ENCODE measurements at places on chromosomes 1 and 21.

DNA sequence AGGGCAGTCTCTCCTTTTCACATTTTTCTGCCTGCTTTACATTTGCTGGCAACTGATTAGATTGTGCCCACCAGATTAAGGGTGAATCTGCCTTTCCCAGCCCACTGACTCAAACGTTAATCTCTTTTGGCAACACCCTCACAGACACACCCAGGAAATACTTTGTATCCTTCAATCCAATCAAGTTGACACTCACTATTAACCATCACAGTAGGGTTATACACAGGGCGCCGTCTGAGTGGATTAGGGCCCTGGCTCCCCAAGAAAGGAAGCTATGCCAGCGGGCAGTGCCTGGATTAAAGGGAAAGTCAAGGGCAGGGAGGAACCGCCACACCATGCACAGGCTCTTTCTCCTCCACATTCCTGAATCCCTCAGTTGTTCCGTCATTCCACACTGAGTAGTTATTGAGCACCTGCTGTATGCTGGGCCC, 56.2 kb downstream of the EVA1C start:
- DNase-seq = no peak

DNA sequence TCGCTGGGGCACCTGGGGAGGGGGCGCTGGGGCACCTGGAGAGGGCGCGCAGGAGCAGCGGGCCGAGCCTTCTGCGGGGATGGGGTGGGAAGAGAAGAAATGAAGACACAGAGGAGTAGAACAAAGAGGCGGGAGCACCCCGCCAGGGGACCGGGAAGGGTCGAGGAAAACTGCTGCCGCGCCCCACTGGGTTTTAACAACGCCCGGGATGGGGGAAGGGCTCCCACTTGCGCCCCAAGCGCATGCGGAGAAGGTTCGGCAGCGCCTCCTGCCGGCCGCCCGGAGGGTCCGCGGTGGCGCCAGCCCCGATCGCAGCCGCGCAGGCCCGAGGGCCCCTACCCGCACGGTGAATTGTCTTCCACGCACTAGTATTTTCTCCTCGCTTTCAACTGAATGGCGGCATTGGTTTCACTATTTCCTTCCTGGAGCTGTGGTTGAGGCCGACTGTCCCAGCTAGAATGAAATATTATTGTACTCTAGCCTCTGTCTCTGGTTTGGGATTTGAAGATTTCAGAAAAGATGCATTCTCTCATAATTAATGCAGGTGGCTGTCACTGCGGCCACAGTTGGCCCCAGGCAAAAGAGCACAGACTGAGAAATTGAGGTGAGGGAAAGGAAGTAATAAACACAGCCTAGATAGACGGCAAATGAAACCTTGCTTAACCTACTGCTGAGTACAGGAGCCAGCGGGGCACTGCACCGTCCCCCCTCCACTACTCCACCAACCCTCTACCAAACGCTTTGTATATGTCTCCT, 57.3 kb downstream of the MAB21L3 start:
- DNase-seq = peak; percentile 90

GRCh38 chr1:57518496-57518895, 94.6 kb upstream of the DAB1 start:
- no peak for DNase-seq

GRCh38 chr1:224922404-224923164, 6.9 kb upstream of the DNAH14 start:
- peak; percentile 60 for DNase-seq

DNA sequence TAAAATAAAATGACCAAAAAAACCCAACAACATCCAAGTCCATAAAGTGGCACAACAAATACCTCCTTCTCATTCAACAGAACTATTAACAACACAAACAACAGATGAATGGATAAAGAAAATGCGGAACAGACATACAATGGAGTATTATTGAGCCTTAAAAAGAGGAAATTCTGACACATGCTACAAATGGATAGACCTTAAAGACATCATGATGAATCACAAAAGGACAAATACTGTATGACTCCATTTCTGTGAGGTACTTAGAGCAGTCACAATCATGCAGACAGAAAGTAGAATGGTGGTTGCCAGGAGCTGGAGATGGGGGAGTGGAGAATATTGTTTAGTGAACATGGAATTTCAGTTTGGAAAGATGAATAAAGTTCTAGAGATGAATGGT, 42.6 kb downstream of the EYA3 start:
- DNase-seq = no peak

- DNase-seq = no peak
Measured at GRCh38 chr1:232273011-232273410, 356.9 kb downstream of the SIPA1L2 start.

DNA sequence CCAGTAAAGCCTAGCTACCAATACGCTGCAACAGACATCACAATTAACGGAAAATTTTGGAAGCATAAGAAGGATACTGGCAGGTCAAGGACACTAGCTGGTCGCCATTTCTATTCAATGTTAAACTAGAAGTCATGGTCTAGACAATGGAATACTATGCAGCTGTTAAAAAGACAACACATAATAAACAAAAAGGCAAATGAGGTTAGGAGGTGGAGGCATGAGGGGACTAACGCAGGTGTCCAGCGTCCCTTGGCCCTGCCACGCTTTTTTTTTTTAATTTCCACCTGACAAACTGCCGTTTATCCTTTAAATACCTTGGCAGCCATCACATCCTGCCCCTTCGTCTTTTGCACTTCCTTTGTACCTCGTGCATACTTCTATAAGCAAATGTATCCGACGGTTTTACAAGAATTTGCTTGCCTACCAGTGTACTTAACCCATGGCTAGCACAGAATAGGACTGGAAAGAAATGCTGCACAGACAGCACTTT, 698 bp upstream of the SLC22A15 start:
- no peak for DNase-seq

DNA sequence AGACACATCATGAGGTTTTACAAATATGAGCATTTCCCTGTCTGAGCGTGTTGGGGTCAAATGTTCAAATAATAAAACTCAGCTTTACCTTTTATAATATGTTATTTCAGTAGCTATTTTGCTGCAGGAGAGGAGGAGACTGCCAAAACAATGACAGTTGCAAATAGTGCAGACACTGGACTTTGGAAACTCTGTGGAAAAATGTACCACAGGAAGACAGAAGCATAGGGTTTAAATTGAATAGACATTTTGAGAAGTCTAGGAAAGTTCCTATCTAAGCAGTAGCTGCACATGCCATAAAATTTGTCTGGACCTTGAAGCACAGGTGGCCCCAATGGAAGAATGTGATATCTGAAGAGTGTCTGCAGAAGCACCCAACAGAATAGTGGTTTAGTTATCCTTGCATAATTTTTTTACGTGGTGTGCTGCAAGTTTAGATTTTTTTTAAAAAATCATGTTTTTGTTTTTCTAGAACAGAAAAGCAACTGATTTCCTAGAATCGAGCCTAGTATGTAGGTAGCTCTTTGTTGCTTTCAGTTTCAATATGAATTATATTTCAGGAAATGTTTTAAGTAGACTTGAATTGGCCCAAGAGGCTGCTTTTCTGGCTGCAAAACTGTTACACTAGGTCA, 14.0 kb upstream of the GBP5 start:
- DNase-seq = peak; percentile 34

GRCh38 chr1:89799495-89799894, 21.3 kb upstream of the LRRC8D start:
- no peak for DNase-seq

DNA sequence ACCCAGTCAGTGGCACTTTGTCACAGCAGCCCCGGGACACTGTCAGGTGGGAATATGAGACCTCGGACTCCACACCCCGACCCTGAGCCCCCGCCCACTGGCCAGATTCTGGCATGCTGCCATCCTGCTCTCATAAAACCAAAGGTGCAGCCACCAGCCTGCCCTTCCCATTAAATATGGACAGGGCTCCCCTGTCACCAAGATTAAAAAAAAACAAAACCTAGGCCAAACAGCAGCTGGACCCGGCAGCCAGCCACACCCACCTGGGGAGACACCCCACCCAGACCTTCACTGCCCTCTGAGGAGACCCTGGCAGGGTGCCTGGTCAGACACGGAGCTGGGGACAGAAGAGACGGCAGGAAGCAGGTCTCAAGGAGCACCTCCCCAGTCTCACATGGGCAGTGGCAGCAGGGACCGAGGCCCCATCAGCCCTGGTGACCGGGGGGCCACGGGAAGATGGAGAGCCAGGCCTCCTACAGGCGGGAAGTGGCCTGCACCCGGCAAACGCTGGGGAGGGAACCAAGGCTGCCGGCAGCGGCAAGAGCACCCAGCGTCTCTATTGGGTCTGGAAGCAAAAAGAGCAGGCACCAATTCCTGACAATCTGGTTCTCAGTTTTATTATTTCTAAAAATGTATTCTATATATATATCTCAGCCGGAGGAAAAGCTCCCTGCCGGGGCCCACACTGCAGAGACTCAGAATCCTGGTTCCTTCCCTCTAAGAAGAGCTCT, 61.9 kb downstream of the ACOT7 start:
- DNase-seq = no peak

DNA sequence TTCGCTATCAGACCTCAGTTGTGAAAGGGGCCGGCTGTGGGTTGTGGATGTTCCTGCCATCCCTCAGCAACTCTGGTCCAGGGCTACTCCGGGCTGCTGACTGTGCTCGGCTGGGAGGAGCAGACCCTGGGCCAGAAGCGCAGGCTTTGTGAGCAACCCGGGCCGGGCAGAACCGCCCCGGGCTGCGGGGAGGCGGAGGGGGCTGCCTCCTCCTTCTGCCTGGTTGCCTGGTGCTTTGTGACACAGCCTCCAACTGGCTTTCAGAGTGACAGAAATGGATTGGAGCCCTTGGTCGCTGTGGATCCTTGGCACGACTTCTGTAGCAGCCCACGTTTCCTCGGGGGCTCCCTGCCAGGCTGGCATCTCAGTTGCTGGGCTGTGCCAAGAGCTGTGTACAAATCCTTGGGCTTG, 10.0 kb downstream of the DRAXIN start:
- no peak for DNase-seq

- no peak for DNase-seq
Measured at GRCh38 chr21:17441370-17441769, 71.5 kb upstream of the CXADR start.

DNA sequence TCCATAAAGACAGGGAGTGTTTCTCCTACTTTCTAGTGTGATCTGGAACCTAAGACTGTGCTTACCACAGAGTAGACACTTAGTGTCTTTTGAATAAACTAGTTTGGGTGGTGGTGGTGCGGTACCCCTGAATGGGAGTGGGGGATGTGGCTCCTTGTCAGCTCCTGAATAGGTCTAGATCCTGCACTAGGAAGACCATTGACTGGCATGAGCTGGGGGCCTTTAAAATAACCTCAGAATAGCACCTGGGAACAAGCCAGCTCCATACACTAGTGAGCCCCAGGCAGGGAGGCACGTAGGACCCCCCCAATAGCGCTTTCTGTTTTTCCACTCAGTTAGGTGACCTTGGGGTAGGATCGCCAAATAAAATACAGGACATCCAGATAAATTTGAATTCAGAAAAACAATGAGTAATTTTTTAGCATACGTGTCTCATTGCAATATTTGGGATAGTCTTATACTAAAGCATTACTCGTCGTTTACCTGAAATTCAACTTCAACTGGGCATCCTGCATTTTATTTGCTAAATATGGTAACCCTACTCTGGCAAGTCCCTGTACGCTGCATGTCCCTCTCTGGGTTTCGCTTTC, 45.6 kb downstream of the AZIN2 start:
- no peak for DNase-seq

DNA sequence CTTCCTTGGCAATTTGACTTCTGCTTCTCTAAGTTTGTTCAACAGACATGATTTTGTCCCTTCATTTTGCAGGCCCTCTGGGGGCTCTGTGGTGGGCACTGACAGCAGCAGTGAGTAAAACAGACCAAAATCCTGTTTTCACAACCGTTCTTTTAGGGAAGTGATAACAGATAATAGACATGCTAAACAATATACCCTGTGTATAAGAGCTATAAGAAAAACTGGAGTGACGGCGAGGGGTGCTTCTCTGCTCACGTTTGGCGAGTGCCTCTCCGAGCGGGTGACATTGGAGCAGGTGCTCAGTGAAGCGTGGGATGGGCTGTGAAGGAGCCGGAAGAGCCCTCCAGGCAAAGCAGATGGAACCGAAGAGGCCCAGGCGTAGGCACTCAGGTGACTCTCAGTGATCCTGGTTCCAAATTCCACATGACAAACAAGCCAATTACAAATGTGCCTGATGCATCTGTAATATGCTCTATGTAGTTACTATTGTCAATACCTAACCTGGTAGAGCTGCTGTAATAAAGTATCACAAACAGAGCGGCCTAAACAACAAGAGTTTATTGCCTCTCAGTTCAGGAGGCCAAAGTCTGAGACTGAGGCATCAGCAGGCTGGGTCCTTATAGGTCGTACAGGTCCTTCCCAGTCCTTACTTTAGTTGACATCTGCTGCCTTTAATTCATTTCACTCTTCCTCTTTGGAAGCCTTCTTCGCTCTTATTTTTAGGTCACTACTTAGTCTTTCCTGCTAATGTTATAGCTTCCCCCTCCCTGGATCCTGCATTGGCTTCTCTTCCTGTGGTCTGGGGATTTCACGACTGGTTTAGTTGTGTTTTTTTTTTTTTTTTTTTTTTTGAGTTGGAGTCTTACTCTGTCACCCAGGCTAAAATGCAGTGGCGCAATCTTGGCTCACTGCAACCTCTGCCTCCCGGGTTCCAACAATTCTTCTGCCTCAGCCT, 20.1 kb downstream of the OR2B11 start:
- DNase-seq = no peak

- no peak for DNase-seq
Measured at GRCh38 chr1:15847893-15848142, 311 bp downstream of the SPEN start.

DNA sequence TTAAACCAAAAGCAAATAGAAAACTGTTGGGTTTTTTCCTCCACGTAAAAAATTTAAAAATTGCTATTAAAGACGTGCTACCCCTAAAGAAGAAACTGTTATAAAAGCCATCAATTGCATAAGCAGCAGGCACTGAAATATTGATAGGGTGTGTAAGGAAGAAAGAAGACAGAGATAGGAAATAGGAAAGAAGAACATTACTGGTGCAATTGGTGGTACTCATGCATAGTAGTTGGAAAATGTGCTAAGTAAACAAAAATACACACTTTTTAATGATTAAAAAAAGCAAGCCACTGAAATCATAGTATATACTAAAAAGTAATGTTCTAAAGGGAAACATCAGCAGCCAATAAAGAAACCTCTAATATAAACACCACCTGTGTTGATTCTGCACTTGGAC, 52.8 kb upstream of the ANGPTL3 start:
- DNase-seq = no peak

GRCh38 chr21:38039841-38040240, 123.6 kb upstream of the KCNJ6 start:
- DNase-seq = no peak

DNA sequence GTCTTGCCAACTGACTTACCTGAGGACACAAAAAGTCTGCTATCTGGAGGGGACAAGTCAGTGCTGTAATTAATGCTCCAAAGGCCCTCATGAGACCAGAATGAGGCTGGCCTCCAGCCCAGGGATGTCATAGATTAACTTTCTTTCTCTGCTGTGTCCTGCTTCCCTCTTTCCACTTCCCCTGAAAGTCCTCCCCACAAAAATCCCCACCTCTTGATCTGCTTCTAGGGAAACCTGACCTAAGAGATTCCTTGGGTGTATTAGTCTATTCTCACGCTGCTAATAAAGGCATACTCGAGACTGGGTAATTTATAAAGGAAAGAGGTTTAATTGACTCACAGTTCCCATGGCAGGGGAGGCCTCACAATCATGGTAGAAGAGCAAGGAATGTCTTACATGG, 39.2 kb downstream of the RUNX3 start:
- no peak for DNase-seq

GRCh38 chr1:55280731-55281130, 65.6 kb upstream of the USP24 start:
- DNase-seq = no peak

Measured in GM20000 (cell line).